ENCODE measurements at places on chromosomes 6 and 20. TPM values are rescaled to one million over a fixed set of nuclear protein-coding genes. Genes with fewer than 3 reads are reported as not detected.
A peak's percentile ranks its signal among the peaks of the same experiment; 100 is the strongest.

DNA sequence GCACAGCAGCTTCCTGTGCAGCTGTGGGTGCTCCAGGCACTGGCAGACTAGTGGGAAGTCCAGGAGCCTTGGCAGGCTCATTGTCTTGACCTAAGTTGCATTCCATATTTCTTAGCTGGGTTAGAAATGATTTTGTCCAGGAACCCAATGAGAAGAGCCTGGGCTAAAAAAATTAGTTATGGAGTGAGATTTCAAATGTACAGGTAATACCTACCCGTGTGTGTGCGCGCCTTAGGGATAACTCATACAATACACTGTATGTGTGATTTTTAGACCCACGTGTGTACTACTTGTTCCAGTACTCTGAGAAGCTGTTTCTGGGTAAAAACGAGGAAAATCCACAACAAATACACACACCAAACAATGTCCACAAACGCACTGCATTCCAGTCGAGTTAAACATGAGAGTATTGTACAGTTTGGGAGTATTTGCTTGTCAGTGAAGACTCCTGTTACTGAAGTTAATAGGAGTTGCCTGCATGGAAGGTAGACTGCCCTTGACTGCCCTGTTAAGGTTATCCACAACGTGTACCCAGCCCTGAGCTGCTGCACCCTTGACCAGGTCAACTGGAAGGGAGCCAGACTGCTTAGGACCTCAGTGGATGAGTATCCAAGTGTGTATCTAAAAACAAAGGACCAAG is 1.4 kb downstream of the PAQR8 start:
- no peaks in the 10 kb centered on the region for H3K36me3 ChIP-seq
- no peaks in the 10 kb centered on the region for H3K27me3 ChIP-seq
- H3K27ac ChIP-seq = no peak overlapping the region
- peaks cover 12% of the 10 kb centered on the region for H3K4me1 ChIP-seq
- DNase-seq = peak; percentile 69

DNA sequence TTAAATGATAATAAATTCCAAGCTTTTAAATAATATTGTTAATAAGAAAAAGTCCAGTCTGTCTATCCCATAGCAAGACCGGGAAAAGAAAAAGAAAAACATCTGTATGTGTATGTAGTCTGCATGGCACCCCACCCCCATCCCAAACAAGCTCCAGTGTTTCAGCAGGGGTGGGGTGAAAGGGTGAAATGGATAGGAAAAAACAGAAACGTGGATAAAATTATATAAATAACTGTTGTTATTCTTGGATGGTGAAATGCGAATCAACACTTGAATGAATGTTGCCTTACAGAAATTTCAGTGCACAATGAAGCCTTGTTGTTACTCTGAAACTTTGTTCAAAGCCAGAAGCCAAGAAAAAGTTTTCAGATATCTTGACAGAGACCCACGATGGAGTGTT is 31.4 kb downstream of the HAO1 start:
- H3K27me3 ChIP-seq = no peaks in the 10 kb centered on the region
- H3K36me3 ChIP-seq = peaks cover 43% of the 10 kb centered on the region
- no peak for DNase-seq
- H3K4me1 ChIP-seq = no peaks in the 10 kb centered on the region

GRCh38 chr20:10047427-10047826 is 12.6 kb downstream of the ANKEF1 start:
- H3K27ac ChIP-seq = no peak overlapping the region
- H3K36me3 ChIP-seq = no peaks in the 10 kb centered on the region
- H3K4me3 ChIP-seq = no peak overlapping the region
- no peaks in the 10 kb centered on the region for H3K4me1 ChIP-seq
- no peak for DNase-seq

DNA sequence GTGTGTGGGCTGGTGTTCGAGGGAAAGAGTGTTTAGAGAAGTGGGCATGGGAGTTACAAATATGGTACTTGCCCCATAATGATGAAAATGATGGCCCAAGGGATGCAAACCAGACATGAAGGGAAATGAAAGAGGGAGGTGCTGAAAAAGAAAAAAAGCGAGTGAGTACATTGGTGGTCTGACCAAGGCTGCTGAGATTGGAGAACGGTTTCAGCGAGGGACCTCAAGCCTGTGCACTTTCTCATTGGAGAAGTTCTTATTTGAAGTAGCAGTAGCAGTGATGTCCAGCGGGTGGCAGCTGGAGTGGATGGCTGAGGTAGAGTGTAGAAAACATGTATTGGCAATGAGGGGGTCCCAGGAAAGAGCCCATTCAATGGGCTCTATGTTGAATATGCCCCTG is 54.8 kb downstream of the TNFAIP3 start:
- no peak overlapping the region for H3K27ac ChIP-seq
- H3K27me3 ChIP-seq = no peaks in the 10 kb centered on the region
- H3K4me3 ChIP-seq = no peak overlapping the region
- H3K4me1 ChIP-seq = no peaks in the 10 kb centered on the region

DNA sequence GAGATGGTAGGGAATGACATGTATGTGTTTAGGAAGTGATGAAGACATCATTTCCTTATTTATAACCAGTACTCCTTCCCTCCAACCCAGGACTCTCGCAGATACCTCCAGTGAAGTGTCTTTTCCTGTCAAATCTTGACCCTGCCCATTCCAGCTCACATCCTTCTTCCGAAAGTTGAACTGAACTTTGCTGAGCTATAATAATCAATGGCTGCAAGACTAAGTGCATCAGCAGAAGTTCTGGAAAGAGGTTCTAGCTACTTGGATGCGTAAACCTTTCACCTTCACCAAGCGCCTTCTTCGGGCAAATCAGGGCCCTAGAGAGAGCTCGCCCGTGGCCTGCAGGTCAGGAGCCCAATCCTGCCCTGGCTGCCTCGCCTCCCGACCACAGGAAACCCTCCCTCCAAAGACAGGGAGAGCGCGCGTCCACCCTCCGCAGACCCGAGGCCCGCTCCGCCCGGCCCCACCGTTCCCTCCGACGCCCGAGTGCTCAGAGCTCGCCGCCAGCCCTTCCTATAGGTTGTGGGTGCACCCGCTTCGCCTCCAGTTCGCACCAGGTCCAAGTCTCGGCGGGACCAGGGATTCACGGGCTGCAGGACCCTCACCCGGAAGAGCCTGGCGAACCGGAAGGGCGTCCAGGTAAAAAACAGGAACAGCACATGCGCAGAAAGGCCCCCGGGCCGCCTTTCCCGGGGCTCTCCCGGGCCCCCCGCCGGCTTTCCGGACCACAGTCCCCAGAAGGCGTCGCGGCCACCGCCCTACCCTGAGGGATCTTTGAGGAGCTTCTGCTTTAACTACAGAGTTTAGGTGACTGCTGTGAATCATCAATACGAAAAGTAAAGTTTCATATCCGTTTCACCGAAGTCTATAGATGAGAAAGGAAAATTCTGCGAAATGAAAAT is at the start of gene ZNF334:
Gene ZNF334, minus strand, starts transcription at position 617 of the 902 bp plus-strand sequence. CDS start 1,457 bp downstream, outside the sequence.
- peak; percentile 63 for DNase-seq
- peak within 1 kb of the TSS; percentile 72 for H3K4me3 ChIP-seq
- no peaks in the 10 kb centered on the region for H3K4me1 ChIP-seq
- H3K27ac ChIP-seq = peak within 1 kb of the TSS; percentile 41

The KHDRBS2 gene
- total RNA-seq = not detected

GRCh38 chr20:17941087-17941825 is 27.3 kb downstream of the SNX5 start:
- H3K27ac ChIP-seq = no peak overlapping the region
- H3K4me1 ChIP-seq = no peaks in the 10 kb centered on the region
- H3K36me3 ChIP-seq = peaks cover 12% of the 10 kb centered on the region
- no peaks in the 10 kb centered on the region for H3K27me3 ChIP-seq

- no peak for DNase-seq
- H3K36me3 ChIP-seq = no peaks in the 10 kb centered on the region
- no peak overlapping the region for H3K4me3 ChIP-seq
- no peaks in the 10 kb centered on the region for H3K27me3 ChIP-seq
- no peaks in the 10 kb centered on the region for H3K4me1 ChIP-seq
Measured at GRCh38 chr20:33362898-33363297, 38.4 kb downstream of the CDK5RAP1 start.

GRCh38 chr6:69622924-69623323 is 173.9 kb downstream of the LMBRD1 start:
- H3K4me1 ChIP-seq = no peaks in the 10 kb centered on the region
- no peaks in the 10 kb centered on the region for H3K27me3 ChIP-seq
- H3K36me3 ChIP-seq = no peaks in the 10 kb centered on the region

DNA sequence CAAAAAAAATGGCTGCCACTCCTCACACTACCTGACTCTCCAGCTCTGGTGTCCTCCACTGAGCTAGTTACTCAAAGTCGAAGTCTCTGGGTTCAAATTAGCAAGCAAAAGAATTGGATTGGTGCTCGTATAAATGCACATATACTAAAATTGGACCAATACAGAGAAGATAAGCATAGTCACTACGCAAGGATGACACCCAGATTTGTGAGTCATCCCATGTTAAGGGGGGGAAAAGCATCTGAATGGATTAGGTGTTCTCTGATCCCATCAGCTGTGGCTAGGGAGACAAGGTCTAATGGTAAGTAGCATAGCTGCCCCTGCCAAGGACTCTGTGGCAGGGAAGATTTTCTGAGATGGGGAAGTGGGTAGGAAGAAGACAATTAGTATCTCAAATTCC is 18.3 kb upstream of the AMD1 start:
- no peaks in the 10 kb centered on the region for H3K27me3 ChIP-seq
- H3K4me1 ChIP-seq = no peaks in the 10 kb centered on the region
- no peak for DNase-seq
- H3K27ac ChIP-seq = no peak overlapping the region

The SESN1 gene
- total RNA-seq = 12.5 TPM

DNA sequence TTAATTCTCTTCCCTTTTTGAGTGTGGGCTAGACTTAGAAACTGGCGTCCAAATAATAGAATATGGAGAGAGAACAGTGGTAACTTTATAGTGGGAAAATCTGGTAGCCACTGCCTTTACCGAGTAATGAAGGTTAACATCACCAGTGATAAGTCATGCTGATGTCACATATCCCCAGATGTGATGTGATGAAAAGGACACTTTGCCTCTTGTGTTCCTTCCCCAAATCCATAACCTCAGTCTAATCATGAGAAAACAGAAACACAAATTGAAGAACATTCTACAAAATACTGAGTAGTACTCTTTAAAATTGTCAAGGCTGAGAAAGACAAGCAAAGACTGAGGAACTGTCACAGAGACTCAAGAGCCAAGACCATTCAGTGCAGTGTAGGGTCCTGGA is 17.8 kb downstream of the ANKS1A start:
- no peaks in the 10 kb centered on the region for H3K36me3 ChIP-seq
- no peaks in the 10 kb centered on the region for H3K4me1 ChIP-seq
- no peaks in the 10 kb centered on the region for H3K27me3 ChIP-seq

- H3K27me3 ChIP-seq = no peaks in the 10 kb centered on the region
- H3K27ac ChIP-seq = no peak overlapping the region
- peak; percentile 6 for DNase-seq
- H3K36me3 ChIP-seq = no peaks in the 10 kb centered on the region
- H3K4me1 ChIP-seq = no peaks in the 10 kb centered on the region
Measured at GRCh38 chr6:41644297-41644879, 6.1 kb downstream of the MDFI start.

The PRDM13 gene
- not detected for total RNA-seq

- no peak overlapping the region for H3K4me3 ChIP-seq
- no peak overlapping the region for H3K27ac ChIP-seq
- no peaks in the 10 kb centered on the region for H3K27me3 ChIP-seq
- H3K36me3 ChIP-seq = no peaks in the 10 kb centered on the region
Measured at GRCh38 chr6:73951183-73951582, 255.2 kb downstream of the CD109 start.

GRCh38 chr6:82906951-82907350 is 158.7 kb downstream of the UBE3D start:
- no peak for DNase-seq
- no peak overlapping the region for H3K4me3 ChIP-seq
- no peaks in the 10 kb centered on the region for H3K27me3 ChIP-seq
- H3K4me1 ChIP-seq = no peaks in the 10 kb centered on the region

The DNAH8 gene
- total RNA-seq = not detected

- H3K36me3 ChIP-seq = peaks cover 58% of the 10 kb centered on the region
- no peak for DNase-seq
- no peaks in the 10 kb centered on the region for H3K4me1 ChIP-seq
- no peak overlapping the region for H3K27ac ChIP-seq
- H3K4me3 ChIP-seq = no peak overlapping the region
- no peaks in the 10 kb centered on the region for H3K27me3 ChIP-seq
Measured at GRCh38 chr20:62201173-62202082, 18.6 kb downstream of the MTG2 start.

GRCh38 chr6:79694156-79694555 is 63.0 kb downstream of the SH3BGRL2 start:
- H3K36me3 ChIP-seq = no peaks in the 10 kb centered on the region
- H3K27ac ChIP-seq = no peak overlapping the region
- no peaks in the 10 kb centered on the region for H3K4me1 ChIP-seq
- DNase-seq = no peak
- H3K4me3 ChIP-seq = no peak overlapping the region

The DEFB119 gene
- not detected for total RNA-seq

DNA sequence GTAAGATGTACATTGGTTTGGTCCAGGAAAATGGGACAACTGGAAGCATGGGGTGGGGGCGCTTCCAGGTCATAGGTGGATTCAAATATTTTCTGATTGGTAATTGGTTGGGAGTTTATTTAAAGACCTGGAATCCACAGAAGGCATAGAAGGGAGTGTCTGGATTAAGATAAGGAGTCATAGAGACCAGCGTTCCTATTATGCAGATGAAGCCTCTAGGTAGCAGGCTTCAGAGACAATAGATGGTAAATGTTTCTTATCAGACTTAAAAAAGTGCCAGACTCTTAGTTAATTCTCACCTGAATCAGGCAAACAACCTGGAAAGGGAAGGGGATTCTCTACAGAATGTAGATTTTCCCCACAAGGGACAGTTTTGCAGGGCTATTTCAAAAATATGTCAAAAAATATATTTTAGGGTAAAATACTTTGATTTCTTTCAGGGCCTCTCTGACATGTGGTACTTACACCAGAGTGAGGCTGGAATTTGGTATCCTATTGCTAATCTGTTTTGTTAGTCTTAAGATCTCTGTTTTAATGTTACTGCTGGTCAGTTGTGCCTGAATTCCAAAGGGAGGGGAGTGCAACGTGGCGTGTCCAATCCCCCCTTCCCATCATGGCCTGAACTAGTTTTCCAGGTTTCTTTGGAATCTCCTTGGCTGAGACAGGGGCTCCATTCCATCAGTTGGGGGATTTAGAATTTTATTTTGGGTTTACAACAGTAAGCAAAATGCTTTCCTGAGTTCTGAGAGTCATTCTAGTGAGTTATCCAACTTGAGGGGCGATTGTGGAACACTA is 25.1 kb downstream of the PIGT start:
- no peaks in the 10 kb centered on the region for H3K27me3 ChIP-seq
- H3K36me3 ChIP-seq = no peaks in the 10 kb centered on the region
- H3K27ac ChIP-seq = no peak overlapping the region

- H3K4me3 ChIP-seq = no peak overlapping the region
- no peaks in the 10 kb centered on the region for H3K4me1 ChIP-seq
- DNase-seq = no peak
- no peak overlapping the region for H3K27ac ChIP-seq
- H3K27me3 ChIP-seq = no peaks in the 10 kb centered on the region
Measured at GRCh38 chr6:139925894-139926641, 551.6 kb upstream of the CITED2 start.

The KIAA1755 gene
- total RNA-seq = 1.4 TPM

All from right lobe of liver (tissue), 6 donors.